ENCODE measurements at places on chromosomes 7 and 10.

- DNase-seq = no peak
These were observed 273.0 kb downstream of the ZMYND11 start for GRCh38 chr10:408236-408635.

DNA sequence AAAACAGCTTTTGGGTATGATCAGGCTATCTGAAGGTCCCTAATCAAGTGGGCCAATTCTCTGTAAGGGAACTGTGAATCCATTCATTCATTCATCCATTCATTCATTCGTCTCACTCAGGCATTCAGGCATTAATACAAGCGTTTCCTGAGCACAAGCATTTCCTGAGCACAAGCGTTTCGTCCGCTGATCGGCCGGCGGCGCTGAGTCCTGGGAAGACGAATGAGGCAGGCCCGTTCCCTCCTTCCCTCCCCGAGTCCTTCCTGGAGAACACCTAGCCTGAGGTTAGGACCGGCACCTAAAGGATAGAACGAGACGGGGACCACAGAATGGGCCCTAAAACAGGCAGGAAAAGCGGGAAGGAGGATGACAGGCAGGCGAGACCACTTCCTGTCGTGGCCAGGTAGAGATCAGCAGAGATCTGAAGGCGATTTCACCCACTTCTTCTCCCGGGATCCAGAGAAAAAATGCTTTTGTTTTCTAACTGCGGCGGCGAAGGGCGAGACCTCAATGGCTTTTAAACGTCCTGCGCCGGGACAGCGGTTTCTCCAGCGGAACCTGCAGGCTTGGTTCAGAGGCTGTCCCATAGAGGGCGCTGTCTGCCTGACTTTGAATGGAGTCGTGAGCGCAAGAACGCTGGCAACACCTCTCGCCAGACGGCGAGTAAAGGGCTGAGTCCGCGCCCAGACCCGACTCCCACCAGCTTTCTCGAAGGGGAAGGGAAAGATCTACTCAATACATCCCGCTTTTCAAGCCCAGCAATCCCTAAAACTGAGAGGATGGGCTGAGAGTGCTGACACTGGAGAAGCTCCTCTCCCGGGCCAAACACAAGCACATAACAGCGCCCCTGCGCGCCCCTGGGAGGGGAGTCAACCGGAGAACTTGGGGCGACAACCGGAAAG is 2.9 kb upstream of the HMX3 start:
- peak; percentile 84 for DNase-seq

- no peak for DNase-seq
These were observed 311.9 kb downstream of the AUTS2 start for GRCh38 chr7:69910150-69910549.

GRCh38 chr7:126856691-126857291 is 395.9 kb downstream of the GRM8 start:
- DNase-seq = no peak
